ENCODE measurements at places on chromosomes 5 and 9.
A peak's percentile ranks its signal among the peaks of the same experiment; 100 is the strongest.

DNA sequence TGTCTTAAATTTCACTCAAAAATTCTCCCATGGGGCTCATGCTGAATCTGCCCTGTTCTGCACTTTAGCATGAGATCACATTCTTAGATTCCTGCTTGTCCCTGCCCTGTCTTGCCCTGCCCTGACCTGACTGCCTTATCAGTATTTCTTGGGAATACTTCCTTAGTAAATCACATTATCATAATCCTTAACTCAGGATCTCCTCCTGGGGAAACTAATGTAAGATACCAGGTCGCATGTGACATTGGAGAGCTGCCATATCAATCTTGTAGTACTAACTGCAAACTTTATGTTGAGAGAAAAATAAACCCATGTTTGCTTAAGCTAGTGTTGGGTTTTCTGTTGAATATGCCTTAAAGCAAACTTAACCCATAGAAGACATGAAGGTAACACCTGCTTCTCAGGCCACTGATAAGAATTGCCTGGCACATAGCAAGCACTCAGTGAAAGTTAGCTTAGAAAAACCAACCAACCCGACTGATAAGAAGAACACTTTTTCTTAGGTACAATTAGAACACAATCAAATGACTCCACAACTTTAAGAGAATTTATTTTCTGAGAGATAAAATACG lies 53.3 kb downstream of the IL33 start:
- DNase-seq = no peak

DNA sequence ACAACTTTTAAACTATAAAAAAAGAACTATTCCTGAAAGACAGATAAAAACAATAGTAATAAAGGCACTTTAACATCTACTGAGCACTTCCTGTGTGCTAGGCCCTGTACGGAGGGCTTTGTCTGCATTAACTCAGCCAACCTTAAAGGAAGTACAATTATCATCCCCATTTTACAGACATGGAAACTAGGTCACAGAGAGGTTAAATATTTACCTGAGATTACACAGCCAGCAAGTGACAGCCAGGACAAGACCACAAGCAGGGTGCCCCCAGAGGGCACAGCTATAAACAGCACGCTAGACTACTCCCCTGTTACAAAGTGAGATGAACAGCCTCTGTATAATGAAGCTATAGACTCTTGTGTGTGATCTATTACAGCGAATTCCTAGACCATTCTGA lies 25.5 kb downstream of the DDX31 start:
- no peak for DNase-seq

GRCh38 chr5:127963931-127964330 lies 119.6 kb upstream of the SLC12A2 start:
- no peak for DNase-seq

DNA sequence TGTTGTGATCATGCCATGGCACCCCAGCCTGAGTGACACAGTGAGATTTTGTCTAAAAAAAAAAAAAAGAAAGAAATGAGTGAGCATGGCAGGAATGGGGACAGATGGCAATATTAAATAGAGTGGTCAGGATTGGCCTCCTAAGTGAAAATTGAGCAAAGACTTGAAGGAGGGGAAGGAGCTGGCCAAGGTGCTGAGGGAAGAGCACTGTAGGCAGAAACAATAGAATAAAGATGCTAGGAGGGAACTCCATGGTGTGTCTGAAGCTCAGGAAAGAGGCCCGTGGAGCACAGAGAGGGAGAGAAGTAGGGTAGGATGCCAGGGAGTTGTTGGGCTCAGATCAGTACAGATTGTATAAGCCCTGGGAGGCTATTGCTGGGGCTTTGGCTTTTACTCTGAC lies 64.4 kb upstream of the PCAT7 start:
- no peak for DNase-seq

- no peak for DNase-seq
These were observed 256.9 kb upstream of the RASA1 start for GRCh38 chr5:87010736-87011135.

GRCh38 chr5:8391911-8392310 lies 523.0 kb downstream of the MTRR start:
- no peak for DNase-seq

DNA sequence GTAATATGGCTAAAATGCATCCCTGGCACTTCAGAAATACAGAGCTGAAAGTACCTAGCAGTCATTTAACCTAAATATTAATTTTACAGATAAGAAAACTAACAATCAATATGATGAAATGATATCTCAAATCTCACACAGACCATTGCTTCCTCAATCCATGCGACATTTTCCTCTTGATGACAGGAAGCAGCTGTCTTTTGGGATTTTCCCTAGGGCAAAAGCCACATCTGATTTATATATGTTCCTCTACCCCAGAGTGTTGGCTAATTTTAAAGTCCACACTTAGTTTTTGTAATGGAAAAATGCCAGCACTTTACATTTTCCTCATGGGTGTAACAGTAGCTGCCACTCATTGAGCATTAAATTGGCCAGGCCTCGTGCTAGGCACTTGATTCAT lies 47.7 kb upstream of the ITGA1 start:
- no peak for DNase-seq

- DNase-seq = no peak
These were observed 182.4 kb downstream of the CCDC171 start for GRCh38 chr9:15735083-15735857.

- DNase-seq = no peak
These were observed 94.2 kb upstream of the VCAN start for GRCh38 chr5:83377131-83377865.

DNA sequence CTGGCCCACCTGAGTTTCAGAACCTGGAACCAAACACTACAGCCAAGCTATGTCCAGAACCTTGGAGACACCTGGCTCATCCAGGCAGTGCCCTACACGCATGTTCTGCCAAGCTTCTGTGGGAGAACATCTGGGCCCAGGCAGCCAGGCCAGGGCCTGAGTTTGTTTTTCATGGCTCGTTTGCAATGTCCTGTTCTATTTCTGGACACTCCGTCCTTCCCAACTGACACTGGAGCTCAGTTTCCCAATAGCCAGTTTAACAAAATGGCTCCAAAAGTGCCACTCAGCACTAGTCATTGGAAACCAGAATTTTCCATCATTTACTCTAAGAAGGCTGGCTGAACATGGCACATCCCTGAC lies 38.6 kb downstream of the SH3RF2 start:
- DNase-seq = no peak

- no peak for DNase-seq
These were observed 21.7 kb downstream of the DCP2 start for GRCh38 chr5:112998296-112998695.

- DNase-seq = no peak
These were observed 1.8 kb upstream of the WNT8A start for GRCh38 chr5:138082033-138082432.

DNA sequence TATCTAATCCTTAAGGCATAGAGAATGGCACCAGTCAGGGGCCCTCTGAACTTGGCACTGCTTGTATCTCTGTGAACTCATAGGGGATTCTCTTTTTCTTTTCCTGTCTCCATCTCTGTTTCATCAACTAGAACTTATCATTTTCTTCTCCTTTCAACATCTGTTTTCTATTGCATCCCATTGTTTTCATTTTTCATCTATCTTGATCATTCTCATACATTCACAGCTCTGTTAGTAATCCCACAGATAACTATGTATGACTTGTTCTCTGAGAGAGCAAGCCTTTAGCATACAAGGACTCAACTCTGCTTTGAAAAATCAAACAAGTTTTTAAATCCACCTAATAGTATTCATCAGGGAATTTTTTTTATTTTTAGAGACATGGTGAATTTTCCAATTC lies 264.3 kb downstream of the ARRDC3 start:
- DNase-seq = no peak

GRCh38 chr9:91162784-91163443 lies 198.8 kb downstream of the AUH start:
- DNase-seq = no peak

GRCh38 chr9:2181792-2182191 lies 166.6 kb downstream of the SMARCA2 start:
- DNase-seq = peak; percentile 22

DNA sequence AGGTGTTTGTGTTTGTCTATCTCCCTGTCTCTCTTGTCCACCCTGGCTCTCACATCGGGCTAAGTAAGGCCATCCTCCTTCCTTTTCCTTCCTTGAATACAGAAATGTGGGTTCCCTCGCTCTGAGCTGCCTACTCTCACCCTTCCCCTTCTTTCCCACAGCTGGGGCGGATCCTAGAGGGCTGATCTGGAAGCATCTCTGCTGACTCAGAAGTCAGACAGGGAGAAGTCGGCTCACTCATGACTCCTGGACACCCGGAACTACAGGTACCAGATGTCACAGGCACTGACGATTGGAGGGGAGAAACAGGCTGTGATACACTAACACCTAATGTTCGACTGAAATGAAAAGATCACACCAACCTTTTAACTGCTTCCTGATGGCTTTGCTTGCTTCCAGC lies 41.3 kb downstream of the PTPN3 start:
- DNase-seq = no peak

DNA sequence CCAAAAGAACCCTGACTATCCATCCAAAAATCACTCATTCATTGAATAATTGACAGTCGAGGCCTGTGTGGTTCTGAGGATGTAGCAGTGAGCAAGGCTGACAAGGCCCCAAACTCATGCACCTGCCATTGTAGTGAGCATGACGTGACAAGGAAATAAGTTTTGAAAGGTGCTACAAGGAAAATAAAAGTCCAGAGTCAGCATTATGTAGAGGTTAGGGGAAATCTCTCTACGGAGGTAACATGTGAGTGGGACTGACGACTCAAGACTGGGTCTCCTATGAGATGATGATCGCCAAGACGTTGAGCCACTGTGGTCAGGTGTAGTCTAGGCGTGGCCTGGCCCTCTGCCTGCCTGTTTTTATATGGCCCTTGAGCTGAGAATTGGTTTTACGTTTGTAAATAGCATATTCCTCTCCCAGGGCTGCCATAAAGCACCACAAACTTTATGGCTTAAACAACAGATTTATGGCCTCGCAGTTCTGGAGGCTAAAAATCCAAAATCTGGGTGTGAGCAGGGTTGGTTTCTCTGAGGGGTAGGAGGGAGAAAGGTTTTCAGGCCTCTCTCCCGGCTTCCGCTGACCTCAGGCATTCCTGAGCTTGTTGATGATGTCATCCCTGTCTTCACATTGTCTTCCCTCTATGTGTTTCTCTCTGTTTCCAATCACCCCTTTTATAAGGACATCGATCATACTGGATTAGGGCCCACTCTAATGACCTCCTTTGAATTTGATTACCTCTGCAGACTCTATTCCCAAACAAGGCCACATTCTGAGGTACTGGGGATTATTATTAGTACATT lies 206.4 kb upstream of the EGFLAM start:
- DNase-seq = no peak

GRCh38 chr9:109765830-109766229 lies 14.2 kb upstream of the PALM2AKAP2 start:
- DNase-seq = no peak

DNA sequence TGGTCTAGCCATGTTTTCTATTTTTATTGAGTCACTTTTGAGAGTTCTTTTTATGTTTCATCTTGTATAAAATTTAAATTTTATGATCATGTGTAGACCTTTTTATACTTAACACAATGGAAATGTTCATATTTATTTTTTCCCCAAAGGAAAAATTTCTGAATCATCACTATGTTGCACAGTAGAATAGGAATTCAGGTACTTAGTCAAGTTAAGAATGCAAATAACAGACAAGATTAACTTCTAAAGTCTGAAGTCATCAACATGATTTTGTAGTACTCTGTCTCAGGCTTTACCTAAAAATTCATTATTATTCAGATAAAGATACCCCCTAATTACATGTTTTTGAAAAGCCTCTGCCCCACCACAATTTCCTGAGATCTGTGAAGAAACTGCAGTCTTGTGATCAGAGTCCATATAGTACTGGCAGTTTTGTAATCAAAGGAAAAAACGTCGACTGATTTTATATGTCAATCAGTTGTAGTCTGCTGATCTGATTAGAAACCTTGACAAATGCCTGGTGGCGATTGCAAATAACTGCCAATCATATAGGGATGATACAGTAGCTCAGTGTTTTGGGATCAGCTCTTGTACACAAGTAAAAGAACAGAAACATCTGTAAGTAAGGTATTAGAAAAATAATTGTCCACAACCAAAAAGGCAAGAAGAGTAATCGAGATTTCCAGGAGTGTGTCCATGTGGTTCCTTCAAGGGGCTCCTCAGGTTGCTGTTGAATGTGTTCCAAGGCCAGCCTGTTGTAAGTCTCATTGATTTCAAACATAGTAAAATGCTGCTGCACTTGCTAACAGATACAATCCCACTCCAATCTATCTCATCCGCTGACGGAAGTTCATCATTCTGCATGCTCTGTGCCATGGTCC lies 352.4 kb downstream of the ARRDC3 start:
- no peak for DNase-seq

DNA sequence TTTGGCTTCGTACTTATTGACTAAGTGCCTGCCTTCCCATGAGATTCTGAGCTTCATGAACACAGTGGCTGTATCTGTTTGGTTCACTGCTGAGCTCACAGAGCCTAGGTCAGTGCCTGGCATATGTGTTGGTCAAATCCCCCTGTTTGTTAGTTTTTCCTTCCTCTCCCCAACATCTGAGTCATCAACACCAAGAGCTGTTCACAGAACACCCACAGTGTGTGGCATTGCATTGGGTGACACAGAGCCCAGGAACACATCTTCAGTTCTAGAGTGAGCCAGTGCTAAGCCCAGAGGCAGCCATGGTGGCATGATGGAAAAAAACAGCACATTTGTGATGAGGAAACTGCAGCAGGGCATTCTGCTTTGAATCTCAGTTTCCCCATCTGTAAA lies 294.6 kb downstream of the SEC61B start:
- no peak for DNase-seq

- DNase-seq = no peak
These were observed 2.5 kb downstream of the ABCA2 start for GRCh38 chr9:137025517-137025966.

DNA sequence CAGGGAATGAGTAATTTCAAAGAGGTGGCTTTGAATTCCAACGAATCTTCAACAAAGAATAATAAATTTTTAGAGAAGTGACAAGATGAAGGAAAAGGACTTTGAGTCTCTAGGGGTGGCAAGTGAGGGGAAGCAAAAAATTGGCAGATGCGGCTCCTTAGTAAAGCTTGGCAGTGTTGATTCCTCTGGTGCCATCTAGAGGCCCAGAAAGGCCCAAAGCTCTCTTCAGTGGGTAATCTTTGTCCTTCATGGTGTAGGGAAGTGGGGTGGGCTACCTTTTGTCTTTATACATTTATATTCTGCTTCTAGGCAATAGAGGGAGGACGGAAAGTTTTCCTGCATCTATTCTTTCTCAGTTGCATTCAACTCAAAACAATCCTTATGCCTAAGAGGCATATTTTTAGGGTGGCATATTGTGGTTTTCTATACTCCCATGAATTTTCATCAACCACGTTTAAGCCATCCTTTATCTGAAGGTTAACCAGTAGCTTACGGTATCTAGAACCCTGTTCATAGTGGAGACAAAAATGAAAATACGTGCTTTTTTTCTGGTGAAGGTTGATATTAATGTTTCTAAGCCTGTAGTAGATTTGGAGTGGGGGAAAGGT lies 17.5 kb upstream of the ROPN1L start:
- peak; percentile 80 for DNase-seq

GRCh38 chr5:69504036-69504435 lies 11.4 kb downstream of the OCLN start:
- DNase-seq = no peak

Data from NCI-H446 (cell line).